GM23338 (cell line): ENCODE measurements at places on chromosomes 1 and 21.

DNA sequence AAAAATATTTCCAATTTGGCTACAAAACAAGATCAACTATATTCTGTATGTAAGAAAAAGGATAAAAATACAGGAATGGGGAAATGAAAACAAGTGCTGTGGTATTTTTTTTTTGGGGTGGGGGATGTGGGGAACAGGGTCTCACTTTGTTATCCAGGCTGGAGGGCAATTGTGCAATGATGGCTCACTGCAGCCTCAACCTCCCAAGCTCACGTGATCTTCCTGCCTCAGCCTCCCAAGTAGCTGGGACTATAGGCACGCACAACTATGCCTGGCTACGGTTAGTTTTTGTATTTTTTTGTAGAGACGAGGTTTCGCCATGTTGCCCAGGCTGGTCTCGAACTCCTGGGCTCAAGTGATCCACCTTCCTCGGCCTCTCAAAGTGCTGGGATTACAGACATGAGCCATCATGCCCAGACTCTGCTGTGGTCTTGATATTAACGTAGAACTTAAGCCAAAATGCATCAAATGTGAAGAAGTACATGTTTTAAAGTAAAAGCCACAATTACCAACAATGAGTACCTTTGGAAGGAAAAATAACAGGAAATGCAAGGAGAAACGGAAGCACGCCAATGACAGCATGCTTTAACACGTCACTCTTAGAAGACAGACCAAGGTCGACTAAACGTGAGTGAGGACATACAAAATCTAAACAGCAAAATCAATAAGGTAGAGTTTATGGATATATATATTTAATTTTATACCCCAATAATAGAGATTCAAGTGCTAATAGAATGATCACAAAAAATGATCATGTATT, 8.8 kb upstream of the ABCB10 start:
- DNase-seq: no peak

DNA sequence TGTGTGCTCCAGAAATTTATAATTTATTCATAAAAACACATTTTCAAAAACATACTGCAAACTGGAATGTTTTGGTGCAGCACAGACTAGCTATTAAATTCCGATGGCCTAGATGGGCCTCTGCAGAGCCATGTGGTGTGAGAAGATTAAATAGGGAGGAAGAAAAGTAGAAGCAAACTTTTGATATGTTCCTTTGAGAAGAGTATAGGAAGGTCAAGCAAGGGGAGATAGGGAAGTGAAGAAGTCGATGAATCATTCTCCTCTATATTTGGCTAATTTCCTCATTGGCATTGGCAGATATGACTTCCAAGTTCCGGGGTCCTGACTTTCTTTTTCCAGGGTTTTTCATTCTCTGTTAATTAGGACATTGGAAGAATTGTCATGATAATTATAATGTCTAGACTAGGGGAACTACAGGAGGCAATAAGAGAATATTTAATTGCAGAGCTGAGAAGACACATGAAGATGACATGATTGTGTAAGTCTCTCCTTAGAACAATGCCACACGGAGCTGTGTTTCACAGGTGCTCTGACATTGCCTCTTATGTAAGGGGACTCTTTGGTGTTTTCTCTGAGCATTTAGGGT, 19.3 kb upstream of the ZNF326 start:
- no peak for DNase-seq

DNA sequence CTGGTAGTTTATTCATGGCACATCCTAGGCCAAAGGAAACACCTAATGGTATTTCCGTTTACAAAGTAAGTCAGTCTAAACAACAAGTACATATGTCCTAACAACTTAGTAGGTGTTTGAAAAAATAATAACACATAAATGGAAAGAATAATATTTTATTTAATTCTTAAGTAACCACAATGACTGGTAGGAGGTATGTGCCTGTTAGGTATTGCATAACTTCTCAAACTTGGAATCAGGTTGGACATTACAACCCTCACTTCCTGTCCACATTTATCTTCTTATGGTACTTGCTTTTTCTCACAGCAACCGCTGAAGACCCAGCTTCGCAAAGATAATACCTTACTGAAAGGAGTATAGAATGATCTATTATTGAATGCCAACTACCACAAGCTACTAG, 64.2 kb downstream of the VPS13D start:
- DNase-seq: no peak

GRCh38 chr1:53513846-53514245, 54.6 kb downstream of the DMRTB1 start:
- no peak for DNase-seq

- peak; percentile 87 for DNase-seq
Observed at GRCh38 chr1:223531742-223532341, 133.7 kb downstream of the CAPN8 start.

- peak; percentile 5 for DNase-seq
Observed at GRCh38 chr1:95168761-95169351, 51.7 kb downstream of the TLCD4 start.
